ENCODE measurements at places on chromosomes 7 and 10.
A peak's percentile ranks its signal among the peaks of the same experiment; 100 is the strongest.

DNA sequence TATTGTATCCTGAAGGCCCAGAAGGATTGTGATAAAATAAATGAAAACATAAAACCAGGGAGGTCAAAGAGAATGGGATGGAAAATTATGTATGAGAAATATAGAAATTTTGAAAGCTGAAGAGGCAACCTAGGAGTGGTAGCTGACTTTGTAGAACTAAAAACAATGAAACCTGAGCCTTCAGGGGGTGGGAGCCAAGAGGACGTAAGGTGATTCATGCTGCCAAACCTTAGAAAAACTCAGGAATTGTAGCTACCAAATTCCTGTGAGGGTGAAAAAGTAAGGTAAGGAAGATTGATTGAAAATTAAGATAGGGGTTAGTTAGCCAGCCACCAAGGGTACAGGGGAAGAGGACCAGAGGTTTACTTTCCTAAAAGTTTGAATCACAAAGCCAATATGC is 213.2 kb downstream of the KCND2 start:
- DNase-seq, result no peak

GRCh38 chr7:31027161-31027965 is 24.7 kb upstream of the ADCYAP1R1 start:
- DNase-seq, result peak; percentile 25

- DNase-seq, result no peak
These were observed 25.1 kb downstream of the TBXAS1 start for GRCh38 chr7:139854124-139854511.

GRCh38 chr10:128097783-128098182 is 28.4 kb downstream of the MKI67 start:
- DNase-seq, result no peak

DNA sequence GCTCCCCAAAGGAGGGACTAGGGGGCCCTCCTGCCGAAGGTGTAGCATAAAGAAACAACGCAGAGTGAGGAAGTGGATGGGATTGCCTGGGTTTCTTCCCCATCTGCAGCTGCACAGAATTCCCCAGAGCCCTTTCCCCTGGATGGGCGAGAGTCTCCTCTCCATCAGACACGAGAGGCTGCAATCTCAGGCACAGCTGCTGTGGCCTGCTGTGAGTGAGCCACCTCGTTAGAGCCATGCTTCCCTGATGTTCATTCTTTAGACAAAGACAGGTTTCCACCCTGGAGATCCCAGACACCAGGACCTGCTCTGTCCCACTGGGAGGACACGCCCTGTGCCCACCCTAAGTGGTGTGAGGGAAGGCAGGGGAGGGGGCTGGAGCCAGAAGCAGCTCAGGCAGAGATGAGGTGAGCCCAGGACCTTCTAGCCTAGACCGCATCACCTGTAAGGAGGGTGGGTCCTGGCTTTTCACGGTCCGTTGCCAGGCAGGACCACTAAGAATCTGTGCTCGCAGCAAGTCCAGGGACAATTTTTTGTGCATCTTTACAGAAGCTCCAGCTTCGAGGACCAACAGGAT is 268.6 kb upstream of the TCERG1L start:
- no peak for DNase-seq

DNA sequence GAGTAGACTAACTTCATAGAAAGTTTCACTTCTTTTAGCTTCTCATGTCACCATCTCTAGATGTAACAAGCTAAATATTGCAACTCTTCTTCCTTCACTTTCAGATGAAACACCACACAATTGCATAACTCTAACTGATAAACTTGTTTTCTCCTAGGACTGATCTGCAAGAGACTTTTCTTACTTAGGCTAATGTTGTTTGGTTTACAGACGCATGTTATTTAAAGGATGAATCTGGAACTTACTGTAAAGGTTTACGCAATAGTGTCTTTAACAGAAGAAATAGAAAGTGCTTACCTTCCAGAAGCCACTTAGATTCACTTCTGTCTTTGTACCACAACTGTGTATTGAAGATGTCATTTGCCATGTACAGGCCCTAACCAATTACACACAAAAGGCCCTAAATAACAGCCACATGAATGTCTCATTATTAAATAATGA is 22.1 kb upstream of the ZC3HAV1 start:
- DNase-seq, result no peak

DNA sequence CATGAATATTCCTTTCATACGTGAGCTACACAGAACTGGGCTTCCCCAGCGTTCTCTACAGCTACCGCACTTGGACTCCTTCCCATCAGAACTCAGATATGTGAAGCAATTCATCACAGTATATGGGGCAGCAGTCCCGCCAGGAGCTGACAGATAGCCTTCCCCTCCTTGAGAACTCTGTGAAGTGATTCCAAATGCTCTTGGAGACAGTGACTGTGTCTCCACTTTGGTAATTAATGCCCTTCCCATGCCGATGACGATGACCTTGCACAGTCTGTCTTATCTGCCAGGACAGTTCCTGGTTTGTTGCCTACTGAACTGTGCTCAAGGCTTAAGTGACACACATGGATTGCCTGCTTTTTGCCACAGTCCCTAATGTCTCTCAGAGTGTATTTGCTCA is 75.0 kb upstream of the AFAP1L2 start:
- no peak for DNase-seq

- no peak for DNase-seq
These were observed 36.0 kb downstream of the BRI3 start for GRCh38 chr7:98317366-98318040.

GRCh38 chr7:51249991-51250390 is 66.6 kb downstream of the COBL start:
- no peak for DNase-seq

DNA sequence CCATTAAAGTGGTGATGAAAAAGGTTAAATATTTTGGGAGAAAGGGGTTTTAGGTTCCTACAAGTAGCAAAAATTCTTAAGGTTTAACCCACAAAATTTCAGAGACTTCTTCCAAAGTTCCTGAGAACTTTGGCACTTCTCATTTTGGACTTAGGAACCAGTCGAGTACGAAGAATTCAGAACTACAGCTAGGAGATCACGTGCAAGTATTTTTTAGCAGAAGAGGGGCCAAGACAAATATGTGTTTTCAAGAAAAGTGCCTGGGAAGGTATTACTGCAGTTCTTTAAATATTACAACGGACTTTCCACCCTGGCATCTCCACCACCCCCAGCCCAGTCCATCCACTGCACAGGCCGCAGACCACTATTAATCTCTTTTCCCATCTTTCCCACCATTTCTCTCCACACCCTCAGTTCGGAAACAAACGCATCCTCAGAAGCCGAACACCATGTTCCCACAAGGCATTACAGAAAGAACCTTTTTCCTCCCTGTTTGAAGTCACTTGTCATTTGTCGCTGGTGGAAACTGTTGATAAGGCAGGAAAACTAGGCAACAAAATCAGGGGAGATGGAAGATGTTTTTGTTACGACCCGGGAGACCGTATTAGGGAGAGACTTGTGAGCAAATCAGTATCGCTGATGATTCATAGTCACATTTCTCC is 7.1 kb downstream of the INHBA start:
- no peak for DNase-seq

- DNase-seq, result no peak
These were observed 31.6 kb downstream of the PSAP start for GRCh38 chr10:71819441-71819861.

- no peak for DNase-seq
These were observed 180.5 kb upstream of the PDE1C start for GRCh38 chr7:32250471-32251260.

- DNase-seq, result no peak
These were observed 121.2 kb downstream of the BAMBI start for GRCh38 chr10:28798428-28798955.

DNA sequence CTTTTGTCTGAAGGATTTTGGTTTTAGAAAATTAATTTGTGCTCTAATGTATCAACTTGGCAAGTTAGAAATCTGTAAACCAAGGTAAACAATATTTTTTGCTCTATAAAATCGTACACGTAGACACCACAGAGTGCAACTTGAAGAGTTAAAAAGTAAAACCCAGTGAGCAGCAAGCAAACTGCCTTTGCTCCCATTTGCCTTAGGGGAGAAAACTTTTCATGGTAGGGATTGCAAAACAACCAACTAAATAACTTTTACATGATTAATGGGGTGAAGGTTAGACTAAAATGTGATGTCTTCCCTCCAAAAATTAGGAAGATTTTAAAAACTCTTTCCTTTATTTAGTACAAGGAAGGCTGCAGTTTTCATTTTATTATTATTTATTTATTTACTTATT is 224.2 kb upstream of the LYZL1 start:
- DNase-seq, result no peak

- no peak for DNase-seq
These were observed 243.8 kb upstream of the KAT6B start for GRCh38 chr10:74582566-74582965.

DNA sequence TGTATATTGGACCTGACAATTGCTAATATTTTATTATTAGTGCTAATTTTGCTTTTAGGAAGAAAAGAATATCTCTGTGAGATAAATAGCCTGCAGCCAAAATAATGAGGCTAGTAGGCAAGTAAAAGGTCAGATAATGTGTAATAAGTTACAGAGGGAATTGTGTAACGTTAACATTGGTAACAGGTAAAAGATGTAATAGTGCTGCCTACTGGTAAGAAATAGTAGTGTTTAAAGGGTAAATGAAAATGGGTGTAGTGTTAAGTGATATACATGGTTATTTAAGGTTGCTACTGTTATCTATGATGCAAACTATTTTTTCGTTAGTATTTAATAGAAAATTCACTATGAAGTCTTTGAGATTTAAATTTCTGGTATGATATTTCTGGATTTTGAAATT is 9.2 kb upstream of the FOXP2 start:
- DNase-seq, result no peak

- no peak for DNase-seq
These were observed 225.5 kb downstream of the SFMBT2 start for GRCh38 chr10:7185367-7185690.

DNA sequence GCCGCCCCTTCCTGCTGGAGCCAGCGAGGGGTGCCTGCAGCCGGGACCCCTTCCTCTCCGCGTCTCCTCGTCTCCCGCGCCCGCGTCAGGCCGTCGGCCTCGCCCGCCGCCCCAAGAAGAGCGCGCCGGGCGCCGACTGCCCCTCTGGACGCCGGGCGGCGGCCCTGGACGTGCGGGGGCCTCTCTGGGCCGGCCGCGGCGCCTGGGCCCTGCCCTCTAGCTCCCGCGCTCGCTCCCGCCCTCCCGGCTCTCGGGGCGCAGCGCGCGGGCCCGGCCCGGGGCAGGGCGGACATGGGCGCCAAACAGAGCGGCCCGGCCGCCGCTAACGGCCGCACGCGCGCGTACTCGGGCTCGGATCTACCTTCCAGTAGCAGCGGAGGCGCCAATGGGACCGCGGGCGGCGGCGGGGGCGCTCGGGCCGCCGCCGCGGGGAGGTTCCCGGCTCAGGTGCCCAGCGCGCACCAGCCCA is 704 bp downstream of the ZNRF2 start:
- DNase-seq, result no peak

DNA sequence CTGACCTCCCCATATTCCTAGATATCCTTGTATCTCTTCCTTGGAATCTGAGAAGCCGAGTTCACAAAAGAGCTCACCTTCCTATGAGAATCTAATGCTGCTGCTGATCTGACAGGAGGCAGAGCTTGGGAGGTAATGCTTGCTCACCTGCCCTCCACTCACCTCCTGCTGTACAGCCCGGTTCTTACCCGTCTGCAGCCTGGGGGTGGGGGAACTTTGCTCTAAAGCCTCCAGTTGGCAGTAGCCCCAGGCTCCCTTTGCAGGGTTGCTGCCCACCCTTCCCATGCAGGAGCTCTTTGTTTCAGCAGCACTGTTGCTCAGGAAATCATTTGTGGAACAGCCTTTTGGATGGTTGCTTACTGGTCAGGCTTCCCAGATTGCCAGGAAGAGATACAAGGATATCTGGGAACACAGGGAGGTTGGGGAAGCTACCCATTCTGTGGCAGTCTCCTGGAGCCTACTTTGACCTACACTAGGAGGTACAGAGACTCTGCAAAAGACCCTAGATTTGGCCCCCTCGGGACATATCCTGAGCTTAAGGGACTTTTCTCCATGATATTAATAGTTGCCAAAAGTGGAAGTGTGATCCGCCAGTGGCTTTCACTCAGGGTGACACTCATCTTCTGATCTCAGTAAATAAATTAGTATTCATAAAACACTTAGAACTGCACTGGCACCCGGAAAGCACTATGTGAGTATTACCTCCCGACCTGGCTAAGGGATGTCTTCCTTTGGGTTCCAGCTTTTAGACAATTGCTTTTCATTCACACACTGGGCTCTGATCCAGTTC is 363.7 kb upstream of the PODXL start:
- no peak for DNase-seq

DNA sequence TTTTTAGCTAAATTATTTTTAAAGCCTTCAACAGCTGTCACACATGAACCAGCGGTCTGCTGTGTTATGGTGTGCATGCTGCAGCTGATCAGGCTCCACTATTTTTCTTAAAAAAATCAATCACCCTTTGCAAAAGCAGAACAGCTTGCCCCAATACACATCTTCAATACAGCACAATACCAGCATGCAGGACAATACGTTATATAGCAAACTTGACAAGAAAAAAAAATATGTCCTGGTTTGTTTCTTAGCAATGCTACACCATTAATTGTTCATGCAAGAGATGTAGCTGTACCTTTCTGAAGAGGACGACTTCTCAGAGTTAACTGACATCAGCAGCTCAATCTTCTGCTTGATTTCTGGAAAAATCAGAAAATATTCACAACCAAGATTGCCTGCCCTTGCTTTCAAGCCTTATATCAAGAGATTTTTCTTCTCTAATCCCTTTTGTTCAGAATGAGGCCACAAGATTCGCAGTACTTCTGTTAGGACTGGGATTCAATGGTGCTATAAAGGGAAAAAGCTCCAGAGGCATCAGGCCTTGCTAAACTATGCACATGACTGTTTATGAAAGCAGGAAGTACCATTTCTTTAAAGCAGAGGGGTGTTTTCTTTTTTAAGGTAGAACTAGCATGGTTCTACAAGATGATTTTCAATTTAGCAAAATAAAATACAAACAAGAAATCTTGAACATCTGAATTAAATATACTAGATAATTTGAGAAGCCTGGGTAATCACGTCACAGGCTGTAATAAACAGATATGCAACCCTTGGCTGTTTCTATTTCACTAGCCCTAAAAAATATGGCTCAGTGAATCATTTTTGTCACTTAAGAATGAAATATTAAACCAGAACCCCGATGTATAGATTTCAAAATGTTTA is 120.0 kb downstream of the SRPK2 start:
- no peak for DNase-seq

- DNase-seq, result no peak
These were observed 1.9 kb upstream of the VOPP1 start for GRCh38 chr7:55574051-55574717.

Data from amygdala (tissue), 56 donors.